NCI-H774 (cell line): ENCODE measurements at places on chromosomes 3 and 15.
A peak's percentile ranks its signal among the peaks of the same experiment; 100 is the strongest.

GRCh38 chr3:44478606-44479094 is 1.2 kb upstream of the ZNF445 start:
- DNase-seq, result no peak

DNA sequence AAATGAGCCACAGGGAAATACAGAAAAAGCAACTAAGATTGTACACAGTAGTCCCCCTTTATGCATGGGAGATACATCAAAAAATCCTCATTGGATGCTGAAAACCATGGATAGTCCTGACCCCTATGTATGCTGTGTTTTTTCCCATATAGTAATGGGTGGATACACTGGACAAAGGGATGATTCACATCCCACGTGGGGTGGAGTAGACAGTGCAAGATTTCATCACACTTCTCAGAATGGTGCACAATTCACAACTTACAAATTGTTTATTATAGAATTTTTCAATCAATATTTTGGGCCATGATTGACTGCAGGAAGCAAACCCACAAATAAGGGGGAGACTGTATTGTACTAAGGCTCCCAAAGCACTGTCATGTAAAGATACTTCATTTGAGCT is 224.4 kb upstream of the STRIT1 start:
- no peak for DNase-seq

- DNase-seq, result peak; percentile 43
These were observed 245.6 kb downstream of the SATB1 start for GRCh38 chr3:18179521-18179920.

GRCh38 chr15:74128785-74129585 is 1.4 kb upstream of the ISLR2 start:
- no peak for DNase-seq

DNA sequence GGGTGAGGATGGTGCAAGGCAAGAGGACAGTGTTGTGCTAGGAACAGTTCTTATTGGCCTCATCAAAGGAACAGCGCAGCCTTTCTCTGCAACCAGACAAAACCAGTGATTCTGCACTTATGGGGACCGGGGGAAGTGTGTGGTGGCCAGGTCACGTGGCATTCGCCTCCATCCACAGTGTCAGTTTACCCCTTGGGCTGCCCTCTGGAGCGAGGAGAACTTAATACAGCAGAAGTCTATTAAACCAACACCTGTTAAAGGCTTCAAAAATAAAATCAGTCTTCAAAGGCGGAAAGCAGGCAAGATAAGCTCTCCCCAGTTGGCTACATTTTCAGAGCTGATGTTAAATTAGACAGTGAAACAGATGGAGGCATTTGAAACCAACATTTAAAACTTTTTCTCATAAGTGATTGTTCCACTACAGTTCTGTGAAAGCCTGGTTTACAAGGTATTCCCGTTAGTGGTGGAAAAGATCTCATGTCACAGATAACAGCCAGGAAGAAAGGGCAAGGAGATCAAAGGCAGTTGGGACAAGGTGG is 75.2 kb downstream of the LRIG1 start:
- no peak for DNase-seq

DNA sequence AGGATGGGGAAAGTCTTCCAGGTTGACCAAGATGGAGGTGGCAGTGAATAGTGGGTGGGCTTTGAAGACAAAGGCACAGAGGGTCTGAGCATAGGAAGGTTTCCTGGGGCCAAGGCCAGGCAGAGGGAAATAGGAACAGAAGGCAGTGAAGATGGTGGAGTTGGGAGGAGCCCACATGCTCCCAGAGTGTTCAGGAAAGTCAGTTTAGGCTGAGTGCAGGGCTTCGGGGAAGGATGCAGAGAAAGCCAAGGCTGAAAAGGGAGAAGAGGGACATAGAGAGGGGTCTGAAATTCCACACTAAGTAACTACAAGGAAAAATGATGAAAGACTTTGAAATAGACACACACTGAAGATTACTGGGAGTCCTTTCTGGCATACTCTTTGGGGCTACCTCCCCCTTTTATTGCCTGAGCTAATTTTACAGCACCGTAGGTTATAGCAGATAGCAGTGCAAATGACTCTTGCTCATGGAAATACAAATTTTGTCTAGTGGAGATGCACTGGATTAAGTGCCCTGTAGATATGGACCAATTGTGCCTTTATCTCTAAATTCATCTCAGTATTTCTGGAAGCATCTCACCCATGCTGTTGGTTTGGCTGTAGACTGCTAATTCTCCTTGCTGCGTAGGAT is 3.8 kb downstream of the CX3CR1 start:
- DNase-seq, result no peak

GRCh38 chr15:95377258-95377852 is 953.1 kb upstream of the NR2F2 start:
- no peak for DNase-seq

DNA sequence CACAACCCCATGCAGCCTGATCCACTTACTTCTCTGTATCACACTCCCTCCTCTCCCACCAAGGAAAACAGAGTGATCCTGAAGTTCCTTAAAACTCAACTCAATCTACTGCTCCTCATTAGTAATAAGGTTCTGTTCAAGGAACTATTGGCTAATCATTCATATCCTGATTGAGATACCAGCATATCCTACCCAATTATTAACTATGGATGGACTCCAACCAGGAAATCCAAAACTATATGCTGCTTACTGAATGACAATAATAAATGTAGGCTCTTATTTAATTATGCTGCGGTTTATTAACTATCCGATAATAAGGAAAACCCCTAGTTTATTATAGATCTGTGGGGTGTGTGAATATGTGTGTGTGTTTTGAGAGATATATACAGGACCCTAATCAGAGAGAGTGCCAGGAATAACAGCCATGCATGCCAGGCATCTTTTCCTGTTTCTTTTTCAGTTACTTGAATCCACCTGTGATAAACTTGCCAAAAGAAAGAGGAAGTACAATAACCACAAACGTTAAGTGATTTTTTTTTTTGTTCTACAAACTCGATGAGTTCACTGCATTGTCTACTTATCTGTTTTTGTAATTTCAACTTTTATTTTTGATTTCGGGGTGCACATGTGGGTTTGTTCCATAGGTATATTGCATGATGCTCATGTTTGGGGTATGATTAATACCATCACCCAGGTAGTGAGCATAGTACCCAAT is 1031.7 kb upstream of the CFAP20DC start:
- DNase-seq, result no peak

DNA sequence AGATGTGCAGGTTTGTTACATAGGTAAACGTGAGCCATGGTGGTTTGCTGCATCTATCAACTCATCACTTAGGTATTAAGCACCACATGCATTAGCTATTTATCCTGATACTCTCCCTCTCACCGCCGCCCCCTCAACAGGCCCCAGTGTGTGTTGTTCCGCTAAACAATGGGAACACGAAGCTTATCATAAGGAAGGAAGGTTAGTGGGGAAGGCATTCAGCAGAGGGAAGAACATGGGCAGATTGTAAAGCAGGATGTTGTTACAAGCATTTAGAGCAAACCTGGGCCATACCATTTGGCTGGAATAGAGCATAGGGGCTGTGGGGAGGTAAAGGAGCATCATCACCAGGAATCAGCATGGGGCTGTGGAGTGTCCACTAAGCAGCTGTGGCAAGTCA is 111.8 kb downstream of the SSR3 start:
- no peak for DNase-seq

DNA sequence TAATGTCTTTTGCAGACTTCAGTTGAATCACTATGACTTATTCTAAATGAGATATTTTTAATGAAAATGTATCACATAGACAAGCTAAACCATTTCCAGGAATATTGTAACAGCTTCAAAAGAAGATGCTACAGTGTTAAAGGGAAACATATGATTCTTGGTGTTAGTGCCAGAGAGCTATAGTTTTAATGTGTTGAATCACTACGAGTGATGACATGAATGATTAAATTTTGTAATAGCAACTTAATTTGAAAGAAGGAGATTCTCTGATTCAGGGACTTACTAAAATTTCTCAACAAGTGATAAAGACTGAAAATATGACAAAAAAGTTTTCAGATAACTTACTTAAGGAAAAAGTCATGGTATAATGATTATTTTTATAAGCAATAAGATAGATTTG is 267.3 kb upstream of the SLITRK3 start:
- no peak for DNase-seq

GRCh38 chr3:157240408-157240807 is 80.5 kb upstream of the CCNL1 start:
- no peak for DNase-seq

DNA sequence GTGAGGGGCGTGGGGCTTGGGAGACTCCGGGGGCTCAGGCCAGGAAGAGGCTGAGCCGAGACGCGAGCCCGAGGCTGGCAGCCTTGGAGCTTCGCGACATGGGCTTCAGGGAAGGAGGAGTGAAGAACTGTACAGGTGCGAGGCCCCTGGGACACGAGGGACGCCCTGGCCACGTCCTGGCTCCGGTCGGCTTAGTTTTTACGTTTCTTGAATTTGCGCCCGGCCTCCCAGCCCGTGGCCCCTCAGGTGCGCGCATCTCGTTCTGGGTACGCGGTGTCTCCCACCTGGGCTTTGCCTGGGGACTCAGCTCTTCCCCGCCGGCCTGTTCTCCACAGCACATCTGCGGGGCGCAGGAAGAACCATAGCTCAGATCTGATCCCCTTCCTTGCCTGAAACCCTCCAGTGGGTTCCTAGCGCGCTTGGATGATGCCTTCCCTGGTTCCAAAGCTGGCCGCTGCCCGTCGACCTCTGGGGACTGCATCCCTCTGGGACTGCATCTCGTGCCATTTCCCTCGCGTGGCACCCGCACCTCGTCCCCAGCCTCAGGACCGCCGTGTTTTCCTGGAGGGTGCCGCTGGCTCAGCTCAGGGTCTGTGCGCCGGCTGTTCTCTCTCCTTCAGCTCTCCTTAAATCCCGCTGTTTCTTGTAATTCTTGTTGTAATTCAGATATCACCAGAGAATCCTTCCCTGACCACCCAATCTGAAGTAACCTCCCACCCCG is 614 bp downstream of the CHCHD6 start:
- no peak for DNase-seq

GRCh38 chr15:30791239-30792175 is 112.2 kb upstream of the FAN1 start:
- DNase-seq, result no peak

GRCh38 chr3:40851836-40852235 is 327.1 kb downstream of the ZNF621 start:
- no peak for DNase-seq

DNA sequence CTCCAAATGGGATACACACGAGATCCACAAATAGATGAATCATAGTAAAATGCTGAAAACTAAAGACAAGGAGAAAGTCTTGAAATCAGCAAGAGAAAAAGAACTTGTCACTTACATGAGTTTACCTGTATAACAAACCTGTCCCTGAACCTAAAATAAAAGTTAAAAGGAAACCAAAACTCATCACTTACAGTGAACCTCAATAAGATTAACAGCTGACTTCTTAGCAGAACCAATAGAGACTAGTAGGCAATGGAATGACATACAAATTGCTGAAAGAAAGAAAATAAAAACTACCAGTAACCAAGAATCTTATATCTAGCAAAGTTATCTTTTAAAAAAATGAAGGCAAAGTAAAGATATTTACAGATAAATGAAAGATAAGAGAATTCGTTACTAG is 27.4 kb downstream of the SEC22A start:
- DNase-seq, result no peak

GRCh38 chr3:74636981-74637380 is 22.5 kb upstream of the CNTN3 start:
- no peak for DNase-seq

GRCh38 chr3:78116874-78117273 is 1077.0 kb downstream of the ROBO2 start:
- no peak for DNase-seq

- DNase-seq, result no peak
These were observed 83.1 kb downstream of the GAP43 start for GRCh38 chr3:115706311-115706829.

GRCh38 chr3:38214560-38214959 is 49.2 kb downstream of the OXSR1 start:
- no peak for DNase-seq

DNA sequence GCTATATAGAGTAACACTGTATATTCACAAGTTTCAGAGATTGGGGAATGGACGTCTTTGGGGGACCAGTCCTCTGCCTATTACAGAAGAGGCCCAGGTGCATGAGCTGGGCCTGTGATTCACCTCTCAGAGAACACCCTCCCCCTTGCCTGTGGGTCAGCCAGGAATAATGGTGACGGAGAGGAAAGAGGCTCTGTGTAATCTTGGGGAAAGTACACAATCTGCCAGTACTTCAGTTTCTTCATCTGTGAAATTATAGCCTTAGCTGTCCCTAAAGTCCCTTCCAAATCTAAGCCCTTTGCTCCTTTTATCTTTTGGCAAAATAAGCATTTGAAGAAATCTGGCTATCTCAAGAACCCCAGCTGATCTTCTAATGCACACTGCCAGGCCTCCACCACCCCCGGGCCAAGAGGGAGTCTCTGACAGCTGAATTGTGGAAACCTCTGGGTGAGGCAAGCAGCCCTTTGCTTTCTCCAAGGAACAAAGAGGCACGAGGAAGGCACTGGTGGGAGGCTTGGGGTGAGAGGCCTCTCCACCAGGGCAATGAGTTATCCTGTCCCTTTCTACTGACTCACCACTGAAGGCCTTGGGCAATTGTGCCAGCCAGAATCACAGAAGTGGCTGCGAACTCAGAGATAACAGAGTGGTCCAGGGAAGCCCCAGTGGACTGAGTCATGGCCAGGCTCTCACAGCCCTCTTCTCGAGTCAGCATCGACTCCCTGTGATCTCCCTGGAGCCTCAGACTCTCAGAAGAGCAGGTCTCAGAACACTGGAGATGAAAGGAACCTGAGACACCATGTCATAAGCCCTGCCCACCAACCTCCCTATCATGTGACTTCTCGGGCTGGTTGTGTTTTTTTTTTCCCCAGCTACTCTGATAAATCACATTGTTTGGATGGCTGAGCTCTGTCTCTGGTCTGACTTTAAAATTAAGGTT is 31.8 kb downstream of the CCNL1 start:
- no peak for DNase-seq

DNA sequence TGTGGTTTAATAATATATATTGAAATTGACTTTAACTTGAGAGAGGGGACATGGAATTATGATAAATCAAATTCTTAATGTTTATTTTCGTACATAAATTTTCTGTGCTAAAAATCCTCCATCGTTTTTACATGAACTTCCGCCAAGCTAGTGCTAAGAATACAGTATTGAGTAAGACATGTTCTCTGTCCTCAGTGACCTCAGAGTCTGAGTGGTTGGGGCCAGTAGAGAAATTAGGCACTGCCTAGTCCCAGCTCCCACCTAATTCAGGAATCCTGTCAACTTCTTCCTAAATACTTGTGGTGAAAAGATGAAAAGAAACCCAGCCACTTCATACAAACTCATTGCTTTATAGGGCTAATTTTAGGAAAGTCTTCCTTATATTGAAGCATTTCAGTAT is 110.3 kb downstream of the PPP2R3A start:
- DNase-seq, result no peak

DNA sequence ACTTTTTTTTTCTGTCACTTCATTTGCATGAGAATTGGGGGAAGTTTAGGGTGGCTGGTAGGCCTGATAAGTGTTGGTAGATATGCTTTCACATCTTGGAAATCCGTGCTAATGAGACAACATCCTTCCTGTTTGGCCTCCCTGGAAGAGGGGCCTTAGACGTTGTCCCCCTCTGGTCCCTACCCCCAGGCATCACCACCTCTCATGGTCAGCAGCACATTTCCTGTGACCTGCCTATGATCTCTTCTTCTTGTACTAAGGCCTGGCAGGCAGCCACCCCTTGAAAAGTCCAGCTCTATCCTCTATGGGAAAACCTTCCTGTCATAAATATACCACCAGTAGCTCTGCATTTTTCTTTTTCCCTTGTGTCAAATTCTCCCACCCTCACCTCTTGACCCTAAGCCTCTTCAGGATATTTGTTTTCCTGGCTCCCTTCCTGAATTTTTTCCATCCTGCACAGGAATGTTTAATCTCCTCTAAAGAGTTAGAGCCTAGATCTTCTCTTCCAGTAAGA is 107.8 kb downstream of the SNRK start:
- DNase-seq, result no peak
